SJCRH30 (cell line): ENCODE measurements at places on chromosomes 6 and 20. TPM values are rescaled to one million over a fixed set of nuclear protein-coding genes. Genes with fewer than 3 reads are reported as not detected.
A peak's percentile ranks its signal among the peaks of the same experiment; 100 is the strongest.

GRCh38 chr6:108561742-108562502, 1.2 kb downstream of the FOXO3 start:
- peak overlapping the region; percentile 85 for H3K4me3 ChIP-seq
- H3K36me3 ChIP-seq = peaks cover 3% of the 10 kb centered on the region; the same call in 1 of the 2 replicates
- peak overlapping the region; percentile 28 for H3K27ac ChIP-seq
- no peaks in the 10 kb centered on the region for H3K27me3 ChIP-seq
- H3K4me1 ChIP-seq = peaks cover 19% of the 10 kb centered on the region
- DNase-seq = peak; percentile 53

TNFRSF6B gene
- total RNA-seq = 1.3 and 1.7 TPM in 2 replicates

GRCh38 chr6:138498629-138499302, 528 bp downstream of the NHSL1 start:
- no peaks in the 10 kb centered on the region for H3K4me1 ChIP-seq
- no peaks in the 10 kb centered on the region for H3K27me3 ChIP-seq
- DNase-seq = no peak
- H3K36me3 ChIP-seq = no peaks in the 10 kb centered on the region
- H3K4me3 ChIP-seq = no peak overlapping the region
- H3K27ac ChIP-seq = no peak overlapping the region

DNA sequence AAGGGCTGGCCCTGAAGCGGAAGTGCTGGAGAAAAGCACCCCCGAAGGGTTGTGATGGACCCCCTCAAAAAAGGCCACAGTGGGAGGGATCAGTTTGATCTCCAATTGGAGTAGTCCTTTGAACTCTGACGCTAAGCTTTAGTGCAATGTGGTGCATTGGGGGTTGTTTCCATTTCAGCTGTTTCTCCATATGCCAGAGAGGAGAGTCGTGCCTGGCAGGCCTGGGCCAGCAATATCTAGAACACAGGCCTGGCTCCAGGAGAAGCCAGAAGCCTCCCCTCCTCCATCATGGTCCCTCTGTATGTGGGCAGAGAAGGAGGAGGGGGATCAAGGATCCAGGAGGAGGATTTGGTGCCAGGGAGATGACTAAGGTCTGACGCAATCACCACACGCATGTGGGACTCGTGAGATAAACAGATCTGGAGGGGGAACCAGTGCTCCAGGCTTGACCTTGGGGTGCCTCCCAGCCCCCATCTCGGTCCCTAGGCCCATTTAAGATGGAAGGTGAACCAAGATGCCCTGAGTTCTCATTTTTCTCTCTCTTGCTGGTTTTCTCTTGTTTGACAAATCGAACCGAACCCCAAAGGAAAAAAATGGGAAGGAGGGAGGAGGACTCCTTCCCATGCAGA, 517.4 kb upstream of the JARID2 start:
- H3K4me3 ChIP-seq = no peak overlapping the region
- no peak for DNase-seq
- no peaks in the 10 kb centered on the region for H3K36me3 ChIP-seq
- H3K27me3 ChIP-seq = no peaks in the 10 kb centered on the region

- H3K36me3 ChIP-seq = peaks cover 68% of the 10 kb centered on the region
- H3K27ac ChIP-seq = no peak overlapping the region
- no peaks in the 10 kb centered on the region for H3K27me3 ChIP-seq
- no peak for DNase-seq
- H3K4me1 ChIP-seq = peaks cover 7% of the 10 kb centered on the region
These were observed 4.8 kb downstream of the NOP56 start for GRCh38 chr20:2657241-2657640.

GRCh38 chr6:132892929-132893771, 78.8 kb downstream of the RPS12 start:
- no peaks in the 10 kb centered on the region for H3K36me3 ChIP-seq
- no peak overlapping the region for H3K27ac ChIP-seq
- no peak for DNase-seq

DNA sequence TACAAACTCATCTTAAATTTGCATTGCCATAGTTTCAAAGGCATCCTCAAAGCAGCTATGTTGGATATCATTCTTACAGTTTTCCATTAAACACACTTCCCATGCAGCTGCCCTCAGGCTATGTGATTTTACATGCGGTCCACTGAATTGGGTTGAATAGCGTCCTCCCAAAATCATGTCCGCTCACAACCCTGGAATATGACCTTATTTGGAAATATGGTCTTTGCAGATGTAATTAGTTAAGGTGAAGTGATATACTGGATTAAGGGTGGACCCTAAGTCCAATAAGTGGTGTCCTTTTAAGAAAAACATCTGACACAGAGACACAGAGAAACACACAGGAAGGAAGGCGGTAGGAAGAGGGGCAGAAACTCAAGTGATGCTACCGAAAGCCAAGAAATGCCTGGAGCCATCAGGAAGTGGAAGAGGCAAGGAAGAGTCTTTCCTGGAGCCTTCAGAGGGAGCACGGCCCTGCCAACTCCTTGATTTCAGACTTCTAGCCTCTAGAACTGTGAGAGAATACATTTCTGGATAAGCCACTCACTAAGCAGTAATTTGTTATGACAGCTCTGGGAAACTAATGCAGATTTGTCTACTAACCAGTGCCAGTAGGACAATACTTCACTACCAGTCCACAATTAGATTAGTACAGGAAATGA, 42.7 kb upstream of the NHSL1 start:
- no peaks in the 10 kb centered on the region for H3K27me3 ChIP-seq
- DNase-seq = no peak

PNLDC1 gene
- total RNA-seq = not detected in 2 replicates
